ENCODE measurements at places on chromosomes 7 and 10. TPM values are rescaled to one million over a fixed set of nuclear protein-coding genes. Genes with fewer than 3 reads are reported as not detected.
A peak's percentile ranks its signal among the peaks of the same experiment; 100 is the strongest.

DNA sequence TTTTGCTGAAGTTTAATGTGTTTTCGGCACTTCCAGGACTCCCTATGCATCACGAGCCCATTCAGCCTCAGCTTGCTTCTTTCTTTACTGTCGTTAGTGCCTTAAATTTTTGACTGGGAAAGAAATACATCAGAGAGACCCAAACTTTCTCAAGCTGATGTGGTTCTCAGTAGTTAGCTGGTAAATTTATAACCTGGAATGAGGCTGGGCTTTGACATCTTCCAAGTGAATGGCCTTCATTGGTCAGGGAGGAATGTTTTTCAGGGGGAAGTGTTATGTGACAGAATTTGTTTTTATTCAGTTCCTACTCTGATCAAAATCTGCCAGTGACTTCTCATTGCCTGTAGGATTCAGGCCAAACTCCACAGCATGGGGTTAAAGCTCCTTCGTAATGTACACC lies 296.9 kb downstream of the SORCS3 start:
- no peak for DNase-seq

DNA sequence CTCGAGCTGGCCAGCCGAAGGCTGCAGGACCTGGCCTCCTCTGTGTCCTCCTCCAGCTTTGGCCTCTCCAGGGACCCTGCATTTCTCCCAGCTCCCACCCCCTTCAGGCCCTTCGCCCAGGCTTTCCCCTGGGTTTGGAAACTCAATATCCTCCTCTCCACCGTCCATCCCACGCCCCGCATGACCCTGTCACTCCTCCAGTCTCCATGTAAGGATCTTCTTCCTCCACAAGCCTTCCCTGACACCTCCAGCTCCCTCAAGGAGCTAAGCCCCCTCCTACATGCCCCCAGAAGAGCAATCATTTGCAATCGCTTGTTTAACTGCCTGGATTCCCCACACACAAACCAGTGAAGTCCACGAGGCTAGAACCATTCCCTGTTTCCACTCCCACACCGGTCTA lies 24.6 kb upstream of the TMEM213 start:
- peak; percentile 36 for DNase-seq

GRCh38 chr7:70044064-70044463 lies 445.8 kb downstream of the AUTS2 start:
- DNase-seq = no peak

GRCh38 chr10:51897560-51897959 lies 198.2 kb upstream of the CSTF2T start:
- DNase-seq = no peak

The BLOC1S2 gene
- total RNA-seq = 50.1 TPM

DNA sequence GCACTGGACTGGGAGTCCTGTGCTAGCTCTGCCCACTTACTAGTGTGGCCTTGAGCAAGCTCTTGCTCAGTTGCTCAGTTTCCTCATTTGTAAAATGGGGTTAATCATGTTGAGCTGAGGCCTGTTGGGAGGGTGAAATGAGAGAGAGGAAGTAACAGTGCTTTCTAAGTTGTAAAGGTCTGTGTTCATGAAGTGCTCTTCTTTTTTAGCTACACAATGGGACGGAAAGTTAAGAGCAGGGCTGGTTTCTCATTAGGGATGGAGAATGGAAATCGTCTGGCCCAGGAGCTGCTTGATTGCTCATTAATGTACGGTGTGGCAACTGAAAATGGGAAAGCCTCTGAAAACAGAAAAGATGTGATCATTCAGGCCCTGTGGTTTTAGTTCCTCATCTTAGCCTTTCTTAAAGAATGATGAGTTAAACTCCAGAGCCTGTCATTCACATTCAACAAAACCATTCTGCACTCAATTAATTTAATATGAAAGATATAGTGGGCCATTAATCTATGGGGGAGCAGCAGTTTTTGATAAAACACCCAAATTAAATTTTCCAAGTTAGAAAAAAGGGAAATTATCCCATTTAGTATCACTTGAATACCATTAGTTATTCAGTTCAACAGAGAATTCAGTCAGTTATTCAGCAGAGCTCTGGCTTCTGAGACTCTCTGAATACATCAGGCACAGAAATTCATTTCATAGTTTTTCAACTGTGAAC lies 60.5 kb downstream of the SH2D4B start:
- DNase-seq = no peak

The AEBP1 gene
- 93.8 TPM for total RNA-seq

The FXYD4 gene
- not detected for total RNA-seq

The BAIAP2L1 gene
- total RNA-seq = 2.1 TPM

DNA sequence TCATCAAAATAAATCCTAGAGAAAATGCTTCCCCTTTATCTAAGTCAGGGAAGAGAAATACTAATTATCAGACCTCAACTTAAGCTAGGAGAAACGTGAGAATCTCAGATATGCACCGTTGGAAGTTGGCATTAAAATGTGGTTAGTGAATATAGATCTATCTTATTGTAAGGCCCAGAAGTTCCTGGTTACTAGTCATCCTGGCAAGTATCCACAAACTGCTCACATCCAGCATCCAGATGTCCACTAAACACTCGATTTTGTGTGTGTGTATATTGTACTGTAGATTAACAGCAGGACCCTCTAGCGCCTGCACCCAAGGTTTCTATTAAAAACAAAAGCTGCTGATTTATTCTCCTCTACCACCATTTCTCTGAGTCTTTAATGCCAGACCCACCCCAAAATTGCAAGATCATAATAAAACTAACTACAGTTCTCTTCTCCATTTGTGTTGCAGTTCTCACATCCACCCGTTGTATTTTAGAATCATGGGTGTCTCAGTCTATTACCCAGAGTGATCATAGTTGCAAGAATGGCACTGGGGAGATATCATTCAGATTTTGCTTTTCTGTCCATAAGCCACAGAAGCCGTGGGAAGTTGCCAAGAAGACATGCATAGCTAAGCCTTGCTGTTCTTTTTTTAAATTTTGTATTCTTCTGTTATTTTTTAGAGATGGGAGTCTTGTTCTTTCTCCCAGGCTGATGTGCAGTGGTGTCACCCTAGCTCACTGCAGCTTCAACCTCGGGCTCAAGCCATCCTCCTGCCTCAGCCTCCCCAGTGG lies 165.4 kb downstream of the KIAA1217 start:
- no peak for DNase-seq

The ZNF22 gene
- total RNA-seq = 25.8 TPM

DNA sequence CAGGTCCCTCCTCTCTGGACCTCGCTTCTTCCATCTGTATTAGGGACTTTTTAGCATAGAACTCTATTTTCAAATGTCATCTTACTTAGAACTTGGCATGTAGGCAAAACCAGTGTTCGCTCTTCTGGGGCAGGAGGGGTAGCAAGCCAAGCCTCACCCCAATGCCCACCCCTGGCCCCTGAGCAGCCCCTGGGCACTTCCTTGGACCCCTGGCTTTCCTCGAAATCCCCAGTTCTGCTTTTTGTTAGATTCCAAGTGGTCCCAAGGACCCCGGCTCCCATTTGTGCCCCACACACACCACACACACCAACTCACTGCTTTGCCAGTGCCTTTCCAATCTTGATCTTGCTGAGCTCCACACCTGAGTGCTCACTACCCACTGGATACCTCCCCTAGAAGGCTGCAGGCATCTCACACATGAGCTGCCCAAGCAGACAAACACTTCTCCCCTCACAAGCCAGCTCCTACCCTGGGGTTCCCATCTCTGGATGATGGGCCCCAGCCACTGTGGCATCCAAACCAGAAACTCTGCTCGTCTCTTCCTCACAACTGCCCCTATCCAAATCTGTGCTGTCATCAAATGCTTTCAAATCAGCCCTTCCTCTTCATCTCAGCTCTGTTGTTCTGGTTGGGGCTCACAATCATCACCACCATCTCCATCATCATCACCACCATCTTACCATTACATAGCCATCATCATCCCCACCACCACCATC lies 167.9 kb upstream of the ZMIZ1 start:
- DNase-seq = no peak

DNA sequence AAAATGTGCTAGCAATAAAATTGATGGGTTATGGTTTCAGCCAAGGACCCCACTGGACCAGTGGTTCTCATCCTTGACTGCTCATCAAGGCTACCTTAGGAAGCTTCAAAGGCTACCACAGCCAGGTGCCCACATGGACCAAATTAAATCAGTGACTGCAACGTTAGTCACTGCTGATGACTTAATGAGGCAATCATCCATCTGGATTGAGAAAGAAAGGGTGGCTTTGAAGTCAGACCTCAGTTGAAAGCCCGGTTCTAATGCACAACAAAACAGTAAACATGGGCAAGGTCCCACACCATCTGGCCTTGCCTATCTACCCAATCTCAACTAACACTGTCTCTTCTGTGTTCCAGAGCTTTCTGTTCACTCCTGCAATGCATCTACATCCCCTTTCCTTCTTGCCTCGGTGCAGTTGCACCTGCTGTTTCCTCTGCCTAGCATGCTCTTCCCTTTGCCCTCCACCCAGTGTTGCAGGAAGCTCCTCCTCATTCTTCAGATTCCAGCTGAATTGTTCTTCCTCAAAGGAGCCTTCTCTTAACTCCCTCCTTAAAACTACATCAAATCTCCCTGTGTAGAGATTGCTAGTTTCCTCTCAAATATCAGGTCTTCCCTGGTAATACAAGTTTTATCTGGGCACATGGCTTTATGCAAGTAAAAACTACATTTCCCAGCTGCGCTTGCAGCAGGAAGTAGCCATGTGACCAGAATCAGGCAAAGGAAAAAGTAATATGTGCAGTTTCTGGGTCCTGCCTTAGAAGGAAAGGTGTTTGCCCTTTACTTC lies 10.3 kb upstream of the KCNK18 start:
- no peak for DNase-seq

- no peak for DNase-seq
Measured at GRCh38 chr7:74586258-74587175, 71.0 kb upstream of the GTF2I start.

- DNase-seq = no peak
Measured at GRCh38 chr7:155341463-155341983, 43.8 kb downstream of the INSIG1 start.

- no peak for DNase-seq
Measured at GRCh38 chr10:89357975-89358374, 19.9 kb upstream of the IFIT1B start.

DNA sequence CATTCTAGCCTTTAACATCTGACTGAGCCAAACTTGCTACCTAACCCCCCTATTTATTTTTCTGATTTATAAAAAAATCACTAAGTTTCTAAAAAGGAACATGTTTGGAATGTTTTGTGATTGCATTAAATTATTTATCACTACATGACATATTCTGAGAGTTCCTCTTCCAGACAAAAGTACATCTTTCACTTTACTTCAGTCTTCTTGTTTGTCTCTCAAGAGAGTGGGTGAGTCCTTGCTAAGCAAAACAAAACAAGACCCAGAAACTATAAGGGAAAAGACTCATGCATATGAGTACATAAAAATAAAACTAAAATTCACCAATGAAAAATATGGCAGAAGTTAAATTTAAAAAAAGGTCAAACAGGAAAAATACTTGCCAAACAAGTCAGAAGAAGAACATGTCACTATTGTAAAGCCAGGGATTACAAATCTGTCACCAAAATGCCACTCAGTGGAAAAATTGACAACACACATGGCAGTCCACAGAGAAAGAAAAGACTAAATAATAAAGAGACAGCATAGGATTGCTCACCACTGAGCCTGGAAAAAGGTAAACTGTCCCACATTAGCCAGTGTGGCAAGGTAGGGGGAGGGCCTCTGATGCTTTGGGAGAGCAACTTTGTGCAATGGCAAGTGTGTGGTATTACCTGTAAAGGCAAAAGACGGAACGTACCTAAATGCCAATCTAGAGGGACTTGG lies 166.7 kb upstream of the ZNF32 start:
- no peak for DNase-seq

GRCh38 chr7:37683246-37684120 lies at the start of gene GPR141:
Gene GPR141, plus strand, starts transcription at chr7:37683766. Its CDS starts 56,628 bp downstream, at chr7:37740394.
- DNase-seq = no peak

The GTF2IRD1 gene
- 3.1 TPM for total RNA-seq

GRCh38 chr10:91758303-91759146 lies 39.7 kb upstream of the TNKS2 start:
- no peak for DNase-seq

DNA sequence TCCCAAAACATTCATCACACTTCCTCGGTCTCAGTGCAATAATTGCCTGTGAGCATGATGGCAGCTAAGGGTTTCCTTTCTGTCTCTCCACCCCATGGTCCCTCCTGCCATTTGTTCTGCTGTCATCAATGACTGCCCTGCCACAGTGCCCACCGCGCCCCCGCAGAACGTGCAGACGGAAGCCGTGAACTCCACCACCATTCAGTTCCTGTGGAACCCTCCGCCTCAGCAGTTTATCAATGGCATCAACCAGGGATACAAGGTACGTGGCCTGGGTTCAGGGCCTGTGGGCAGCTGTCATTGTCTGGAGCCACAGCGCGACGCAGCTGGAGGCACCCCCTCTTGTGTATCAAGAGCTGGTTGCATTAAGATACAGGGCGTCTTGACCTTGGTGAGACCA lies 632.9 kb upstream of the FOXK1 start:
- no peak for DNase-seq

GRCh38 chr10:128062881-128063563 lies 63.2 kb downstream of the MKI67 start:
- DNase-seq = peak; percentile 90

GRCh38 chr10:4051011-4051640 lies 266.1 kb upstream of the KLF6 start:
- DNase-seq = no peak

The SFTPA1 gene
- not detected for total RNA-seq

- no peak for DNase-seq
Measured at GRCh38 chr7:142808461-142808801, 37.7 kb downstream of the PRSS2 start.

DNA sequence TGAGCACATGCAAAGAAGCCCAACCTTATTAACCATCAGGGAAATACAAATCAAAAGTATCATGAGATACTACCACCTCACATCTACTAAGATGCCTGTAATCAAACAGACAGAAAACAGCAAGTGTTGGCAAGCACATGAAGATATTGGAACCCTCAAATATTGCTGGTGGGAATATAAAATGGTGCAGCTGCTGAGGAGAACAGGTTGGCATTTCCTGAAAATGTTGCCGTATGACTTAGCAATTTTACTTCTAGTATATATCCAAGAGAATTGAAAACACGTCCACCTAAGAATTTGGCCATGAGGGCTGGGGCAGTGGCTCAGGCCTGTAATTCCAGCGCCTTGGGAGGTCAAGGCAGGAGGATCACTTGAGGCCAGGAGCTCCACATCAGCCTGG lies 39.4 kb upstream of the TNRC18 start:
- no peak for DNase-seq

GRCh38 chr7:55400191-55400590 lies 35.1 kb downstream of the LANCL2 start:
- no peak for DNase-seq

The UNCX gene
- not detected for total RNA-seq

Measured in spleen (tissue), 13 donors.